WTC11 (cell line): ENCODE measurements at places on chromosomes 5 and 9. TPM values are rescaled to one million over a fixed set of nuclear protein-coding genes. Genes with fewer than 3 reads are reported as not detected.
A peak's percentile ranks its signal among the peaks of the same experiment; 100 is the strongest.

GRCh38 chr9:68575817-68576216 is 35.1 kb upstream of the TMEM252 start:
- H3K4me3 ChIP-seq, result no peak overlapping the region
- H3K27me3 ChIP-seq, result peaks cover 6% of the 10 kb centered on the region
- no peaks in the 10 kb centered on the region; the same call in 1 of the 2 replicates for H3K4me1 ChIP-seq

DNA sequence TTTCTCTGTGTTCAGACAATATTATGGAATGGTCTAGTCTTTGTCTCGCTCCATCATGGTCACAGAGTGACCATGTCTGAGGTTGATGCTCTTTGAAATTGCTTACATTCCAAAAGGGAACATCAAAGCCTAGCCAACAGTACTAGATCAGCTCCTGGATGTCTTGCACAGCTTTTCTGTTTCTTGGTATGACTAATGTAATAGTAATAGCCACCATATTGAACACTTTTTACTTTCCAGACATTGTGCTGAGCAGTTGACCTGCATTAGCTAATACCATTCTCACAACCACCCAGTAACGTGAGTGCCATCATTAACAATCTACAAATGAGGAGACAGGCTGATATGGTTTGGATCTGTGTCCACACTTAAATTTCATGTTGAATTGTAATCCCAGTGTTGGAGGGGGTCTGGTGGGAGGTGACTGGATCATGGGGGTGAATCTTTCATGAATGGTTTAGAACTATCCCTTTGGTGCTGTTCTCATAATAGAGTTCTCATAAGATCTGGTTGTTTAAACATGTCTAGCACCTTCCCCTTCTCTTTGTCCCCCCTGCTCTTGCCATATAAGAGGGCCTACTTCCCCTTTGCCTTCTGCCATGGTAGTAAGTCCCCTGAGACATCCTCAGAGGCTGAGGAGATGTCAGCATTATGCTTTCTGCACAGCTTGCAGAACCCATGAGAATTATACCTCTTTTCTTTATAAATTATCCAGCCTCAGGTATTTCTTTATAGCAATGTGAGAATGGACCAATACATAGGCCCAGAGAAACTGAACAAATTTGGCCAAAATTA is 577.5 kb upstream of the CLINT1 start:
- H3K4me3 ChIP-seq, result no peak overlapping the region
- no peaks in the 10 kb centered on the region for H3K36me3 ChIP-seq
- no peak overlapping the region for H3K27ac ChIP-seq
- H3K4me1 ChIP-seq, result no peaks in the 10 kb centered on the region
- no peak for DNase-seq

DNA sequence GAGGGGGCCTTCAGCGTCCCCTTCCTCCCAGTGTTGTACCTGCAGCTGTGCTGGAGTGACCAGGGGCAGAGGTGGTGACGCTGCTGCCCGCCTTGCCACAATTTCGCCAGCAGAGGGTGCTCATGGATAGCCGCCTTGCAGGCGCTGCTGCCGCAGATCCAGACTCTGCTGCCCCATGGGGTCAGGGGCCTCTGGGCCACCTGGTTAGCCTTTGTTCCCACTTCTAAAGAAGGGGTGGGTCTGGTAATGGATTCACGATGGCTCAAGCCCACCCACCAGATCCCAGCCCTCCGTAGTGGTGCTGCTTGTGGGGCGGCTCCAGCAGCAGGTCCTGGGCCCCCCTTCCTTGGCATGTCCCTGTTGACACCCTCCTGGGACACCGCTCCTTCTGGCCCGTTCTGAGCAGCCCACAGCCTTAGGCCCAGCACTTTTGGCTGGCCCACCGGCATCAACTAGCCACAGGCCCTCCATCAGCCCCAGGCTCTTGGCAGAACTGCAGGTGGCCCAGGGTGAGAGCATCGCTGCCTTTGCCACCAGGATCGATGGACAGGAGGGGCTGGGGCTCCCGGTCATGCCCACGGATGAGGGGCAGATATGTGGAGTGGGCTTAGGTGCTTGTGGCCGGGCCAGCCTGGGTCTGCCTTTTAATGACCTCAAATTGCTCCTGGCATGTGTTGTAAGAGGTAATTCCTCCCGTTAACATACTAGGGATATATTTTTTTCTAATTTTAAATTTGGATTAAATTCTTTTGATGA is 57.2 kb downstream of the COL5A1 start:
- H3K27me3 ChIP-seq, result no peaks in the 10 kb centered on the region
- DNase-seq, result peak; percentile 94
- H3K4me1 ChIP-seq, result 0 out of 2 replicates have a peak, but pooled peaks cover 2% of the 10 kb centered on the region
- H3K4me3 ChIP-seq, result no peak overlapping the region
- no peak overlapping the region for H3K27ac ChIP-seq

DNA sequence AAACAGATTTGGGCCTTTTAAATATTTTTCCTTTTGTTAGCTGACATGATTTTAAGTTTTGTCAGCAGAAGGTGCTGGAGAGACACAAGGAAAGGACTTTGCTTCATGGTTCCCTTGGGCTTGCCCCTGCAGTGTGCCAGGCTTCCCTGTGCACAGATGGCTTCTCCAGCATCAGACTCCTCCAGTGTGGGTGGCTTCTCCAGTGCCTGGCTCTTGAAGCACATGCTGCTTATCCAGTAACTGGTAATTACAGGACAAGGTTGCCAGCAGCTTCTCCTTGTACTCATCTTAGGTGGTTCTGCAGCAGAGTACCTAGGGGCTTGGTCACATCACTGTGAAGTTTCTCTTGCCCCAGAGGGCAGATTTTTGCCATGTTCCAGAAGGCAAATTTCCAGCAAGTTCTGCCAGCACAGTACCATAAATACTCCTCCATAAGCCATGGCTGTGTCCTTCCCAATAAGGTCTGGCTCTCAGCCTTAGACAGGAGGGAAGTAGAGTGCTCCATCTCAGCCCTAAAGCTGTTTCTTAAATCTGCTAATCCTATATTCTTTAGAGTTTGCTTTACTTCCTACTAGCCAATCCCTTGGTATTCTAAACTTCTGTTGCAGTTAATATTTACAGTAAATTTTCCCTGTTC is 62.4 kb downstream of the PJA2 start:
- DNase-seq, result no peak
- no peaks in the 10 kb centered on the region for H3K27me3 ChIP-seq
- H3K4me3 ChIP-seq, result no peak overlapping the region
- H3K4me1 ChIP-seq, result no peaks in the 10 kb centered on the region

- H3K27me3 ChIP-seq, result no peaks in the 10 kb centered on the region
- H3K36me3 ChIP-seq, result peaks cover 3% of the 10 kb centered on the region; the same call in 1 of the 2 replicates
- no peak for DNase-seq
- H3K4me1 ChIP-seq, result peaks cover 5% of the 10 kb centered on the region
- no peak overlapping the region for H3K27ac ChIP-seq
- H3K4me3 ChIP-seq, result no peak overlapping the region
Measured at GRCh38 chr9:37970301-37971107, 66.6 kb upstream of the SLC25A51 start.

GRCh38 chr5:36657563-36657995 is 51.2 kb downstream of the SLC1A3 start:
- H3K4me3 ChIP-seq, result no peak overlapping the region
- peaks cover 7% of the 10 kb centered on the region for H3K36me3 ChIP-seq
- DNase-seq, result no peak
- peak overlapping the region; percentile 58; the same call in 1 of the 2 replicates for H3K27ac ChIP-seq

CYLC2 gene
- not detected in 3 replicates for total RNA-seq
